ENCODE measurements at places on chromosomes 2 and 18. TPM values are rescaled to one million over a fixed set of nuclear protein-coding genes. Genes with fewer than 3 reads are reported as not detected.
A peak's percentile ranks its signal among the peaks of the same experiment; 100 is the strongest.

DNA sequence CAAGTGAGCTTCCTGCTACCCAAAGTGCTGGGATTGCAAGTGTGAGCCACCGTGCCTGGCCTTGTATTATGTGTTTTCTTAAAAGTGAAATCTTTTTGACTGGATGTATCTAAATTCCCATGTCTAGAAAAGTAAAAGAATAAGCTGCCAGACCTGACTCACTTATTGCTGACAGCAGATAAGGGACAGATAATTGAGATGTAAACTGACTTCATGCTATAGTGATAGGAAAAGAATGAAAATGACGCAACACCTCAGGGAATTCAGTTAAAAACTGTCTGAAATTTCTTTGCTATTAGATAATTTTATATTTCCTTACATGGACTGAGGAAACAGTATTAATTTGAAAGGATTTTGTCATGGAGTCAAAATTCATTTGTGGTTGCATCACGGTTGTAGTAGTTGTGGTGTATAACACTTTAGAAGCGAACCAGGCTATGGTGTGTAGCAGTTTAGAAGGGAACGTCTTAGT lies 19.4 kb downstream of the TTC27 start:
- H3K27ac ChIP-seq = no peak overlapping the region
- DNase-seq = no peak
- H3K4me3 ChIP-seq = no peak overlapping the region

DNA sequence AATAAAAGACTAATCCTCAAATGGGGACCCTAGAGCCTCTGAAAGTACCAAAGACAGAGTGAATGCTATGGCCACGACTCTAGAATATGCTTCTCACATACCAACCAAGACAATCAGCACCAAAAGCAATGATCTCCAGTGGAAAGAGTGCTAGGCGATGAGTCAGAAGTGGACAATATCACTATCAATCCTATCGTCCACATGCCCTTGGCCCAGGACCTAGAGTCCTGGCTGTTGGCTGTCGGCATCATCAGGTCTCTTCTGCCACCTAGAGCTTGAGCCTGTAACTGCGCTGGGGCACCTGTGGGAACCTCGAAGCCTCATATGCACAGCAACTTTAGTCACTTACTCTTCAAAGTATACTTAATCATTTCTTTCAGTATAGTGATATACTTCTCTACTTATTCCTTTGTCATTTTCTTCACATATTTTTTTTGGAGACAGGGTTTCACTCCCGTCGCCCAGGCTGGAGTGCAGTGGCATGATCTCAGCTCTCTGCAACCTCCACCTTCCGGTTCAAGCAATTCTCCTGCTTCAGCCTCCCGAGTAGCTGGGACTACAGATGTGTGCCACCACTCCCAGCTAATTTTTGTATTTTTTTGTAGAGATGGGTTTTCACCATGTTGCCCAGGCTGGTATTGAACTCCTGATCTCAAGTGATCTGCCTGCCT lies 29.7 kb downstream of the NOL10 start:
- DNase-seq = peak; percentile 39
- peaks cover 3% of the 10 kb centered on the region for H3K4me1 ChIP-seq
- H3K27me3 ChIP-seq = no peaks in the 10 kb centered on the region
- no peak overlapping the region for H3K4me3 ChIP-seq
- H3K36me3 ChIP-seq = peaks cover 13% of the 10 kb centered on the region

- H3K27ac ChIP-seq = no peak overlapping the region
- no peaks in the 10 kb centered on the region for H3K27me3 ChIP-seq
- H3K4me3 ChIP-seq = no peak overlapping the region
- no peaks in the 10 kb centered on the region for H3K36me3 ChIP-seq
Observed at GRCh38 chr2:149421791-149422190, 91.4 kb downstream of the LYPD6 start.

GRCh38 chr2:232886632-232887031 lies 16.6 kb downstream of the SNORC start:
- H3K27me3 ChIP-seq = no peaks in the 10 kb centered on the region
- no peak overlapping the region for H3K4me3 ChIP-seq
- DNase-seq = no peak
- H3K4me1 ChIP-seq = peaks cover 13% of the 10 kb centered on the region
- H3K36me3 ChIP-seq = no peaks in the 10 kb centered on the region

- no peaks in the 10 kb centered on the region for H3K4me1 ChIP-seq
- no peaks in the 10 kb centered on the region for H3K27me3 ChIP-seq
- H3K27ac ChIP-seq = no peak overlapping the region
- DNase-seq = no peak
Observed at GRCh38 chr2:149004836-149005235, 33.7 kb upstream of the LYPD6B start.

SERPINB10 gene
- total RNA-seq = not detected

DNA sequence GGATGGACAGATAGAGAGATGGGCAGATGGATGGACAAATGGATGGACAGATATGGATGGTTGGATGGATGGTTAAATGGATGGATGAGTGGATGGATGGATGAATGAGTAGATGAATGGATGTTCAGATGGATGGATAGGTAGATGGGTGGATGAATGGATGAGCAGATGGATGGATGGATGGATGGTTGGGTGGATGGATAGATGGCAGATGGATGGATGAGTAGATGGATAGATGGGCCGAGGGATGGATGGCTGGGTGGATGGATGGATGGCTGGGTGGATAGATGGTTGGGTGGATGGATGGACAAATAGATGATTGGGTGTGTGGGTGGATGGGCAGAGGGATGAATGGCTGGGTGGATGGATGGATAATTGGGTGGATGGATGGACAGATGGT lies 98.9 kb upstream of the OTOS start:
- DNase-seq = no peak
- H3K4me1 ChIP-seq = peaks cover 44% of the 10 kb centered on the region
- no peak overlapping the region for H3K4me3 ChIP-seq
- H3K36me3 ChIP-seq = no peaks in the 10 kb centered on the region
- H3K27me3 ChIP-seq = no peaks in the 10 kb centered on the region
- H3K27ac ChIP-seq = no peak overlapping the region

DNA sequence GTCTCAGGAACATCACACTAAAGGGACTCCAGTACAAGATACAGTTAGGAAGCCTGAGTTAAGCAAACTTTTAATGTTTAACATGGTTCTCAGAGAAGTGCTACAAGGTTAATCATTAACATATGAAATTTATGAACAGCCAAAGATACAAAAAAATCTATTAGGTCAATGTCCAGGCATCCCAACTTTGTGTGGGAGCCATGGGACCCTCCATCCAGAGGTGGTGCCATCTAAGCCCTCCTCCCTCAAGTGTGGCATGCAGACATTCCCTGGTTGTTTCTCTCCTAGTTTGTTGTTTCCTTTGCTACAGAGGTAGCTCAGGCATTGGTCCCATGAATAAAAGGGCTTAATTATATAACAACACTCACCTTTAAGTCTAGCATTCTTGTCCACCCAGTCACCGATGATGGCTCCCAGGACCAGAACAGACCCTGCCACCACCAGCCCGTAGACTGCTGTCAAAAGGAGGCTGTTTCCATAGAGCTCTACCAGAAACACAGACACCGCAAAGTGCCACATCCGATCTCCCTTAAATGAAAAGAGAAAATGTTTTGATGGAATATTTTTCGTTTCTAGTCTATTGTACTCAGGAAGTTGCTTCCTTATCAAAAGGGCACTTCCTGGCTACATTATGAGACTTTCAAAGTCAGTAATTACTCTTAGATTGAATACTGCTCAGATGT lies 5.7 kb downstream of the SLC40A1 start:
- DNase-seq = no peak
- H3K27ac ChIP-seq = peak overlapping the region; percentile 41
- H3K4me3 ChIP-seq = no peak overlapping the region
- no peaks in the 10 kb centered on the region for H3K27me3 ChIP-seq
- H3K36me3 ChIP-seq = peaks cover 22% of the 10 kb centered on the region
- peaks cover 56% of the 10 kb centered on the region for H3K4me1 ChIP-seq

DNA sequence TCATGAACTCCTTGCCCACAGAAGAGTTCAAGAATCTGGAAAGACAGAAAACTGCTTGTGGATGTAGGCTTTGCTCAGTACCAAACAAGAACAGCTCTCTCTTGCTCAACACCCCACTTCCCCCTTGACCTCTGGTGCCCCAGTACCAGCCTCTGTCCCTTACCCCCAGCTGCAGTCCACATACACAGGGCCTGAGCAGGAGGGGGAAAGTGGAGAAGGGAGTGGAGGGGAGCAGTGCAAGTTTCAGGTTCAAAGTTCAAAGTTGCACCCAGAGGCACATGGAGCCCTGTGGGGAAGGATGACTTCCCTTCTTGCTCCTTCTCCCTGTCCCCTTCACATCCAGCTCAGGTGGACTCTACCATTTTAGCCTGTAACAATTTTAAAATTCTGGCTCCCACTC lies 61.1 kb upstream of the LPIN2 start:
- H3K4me1 ChIP-seq = no peaks in the 10 kb centered on the region
- no peaks in the 10 kb centered on the region for H3K27me3 ChIP-seq
- H3K4me3 ChIP-seq = no peak overlapping the region

DNA sequence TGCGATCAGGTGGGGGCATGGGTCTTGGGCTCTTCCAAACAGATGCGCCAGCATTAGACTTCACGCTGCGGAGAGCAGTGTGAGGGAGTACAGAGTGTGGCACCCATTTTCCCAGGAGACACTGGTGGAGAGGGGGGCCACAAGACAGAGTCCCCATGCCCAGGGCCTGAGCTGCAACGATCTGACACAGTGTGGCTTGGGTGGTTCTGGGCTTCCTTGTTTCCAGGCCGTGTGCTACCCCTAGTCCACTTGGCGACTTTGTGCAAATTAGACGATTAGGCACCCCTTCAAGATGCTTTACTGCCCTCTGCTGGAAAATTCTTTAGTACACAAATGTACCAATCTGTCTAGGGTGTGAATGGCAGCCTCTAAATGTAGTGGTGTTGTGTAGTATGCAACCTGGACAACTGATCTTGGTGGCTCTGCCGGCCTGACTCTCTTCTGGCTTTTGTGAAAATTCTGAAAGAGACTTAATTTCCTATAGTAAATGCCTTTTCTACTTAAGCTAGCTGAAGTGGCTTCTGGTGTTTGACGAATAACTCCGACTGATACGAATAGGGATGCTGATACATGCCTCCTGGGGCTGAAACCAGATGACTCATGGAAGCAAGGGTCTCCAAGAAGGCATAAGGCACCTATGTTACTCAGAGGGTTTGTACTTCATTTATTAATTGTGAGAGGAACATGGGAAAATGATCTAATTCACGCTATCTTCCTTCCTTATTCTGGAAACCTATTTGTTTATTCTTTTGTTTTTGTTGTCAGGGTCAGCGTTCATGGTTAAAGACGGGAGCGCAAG lies 92.3 kb upstream of the SMAD2 start:
- no peaks in the 10 kb centered on the region for H3K27me3 ChIP-seq
- no peak overlapping the region for H3K4me3 ChIP-seq
- peak; percentile 34 for DNase-seq
- H3K27ac ChIP-seq = no peak overlapping the region
- H3K4me1 ChIP-seq = no peaks in the 10 kb centered on the region
- H3K36me3 ChIP-seq = no peaks in the 10 kb centered on the region

- peak within 1 kb of the TSS; percentile 62 for H3K4me3 ChIP-seq
- peak within 1 kb of the TSS; percentile 88 for H3K27ac ChIP-seq
- H3K4me1 ChIP-seq = peaks cover 43% of the 10 kb centered on the region
Observed at GRCh38 chr2:12716282-12717190, at the start of gene TRIB2. TRIB2 (plus strand) TSS chr2:12716936; CDS start chr2:12718308, 1,372 bp downstream.

HJURP gene
- 3.6 TPM for total RNA-seq

DNA sequence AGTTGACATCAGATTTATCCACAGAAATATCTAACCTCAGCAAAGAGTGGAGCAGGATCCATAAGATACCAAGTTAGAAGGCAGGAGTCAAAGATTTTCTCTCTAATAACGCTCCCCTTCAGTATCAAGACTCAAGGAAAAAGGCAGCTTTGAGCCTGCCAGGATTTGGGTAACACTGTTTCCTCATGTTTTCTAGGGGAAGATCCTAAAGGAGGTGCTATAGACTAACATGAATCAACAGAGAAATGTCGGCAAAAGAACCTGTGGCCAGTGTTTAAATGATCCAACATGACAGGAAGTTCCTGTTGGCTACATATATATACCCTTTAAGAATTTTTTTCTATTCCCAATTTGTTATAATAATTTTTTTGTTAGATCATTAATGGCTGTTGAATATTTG lies 402.3 kb downstream of the TGIF1 start:
- DNase-seq = no peak
- H3K36me3 ChIP-seq = no peaks in the 10 kb centered on the region
- no peak overlapping the region for H3K27ac ChIP-seq

DNA sequence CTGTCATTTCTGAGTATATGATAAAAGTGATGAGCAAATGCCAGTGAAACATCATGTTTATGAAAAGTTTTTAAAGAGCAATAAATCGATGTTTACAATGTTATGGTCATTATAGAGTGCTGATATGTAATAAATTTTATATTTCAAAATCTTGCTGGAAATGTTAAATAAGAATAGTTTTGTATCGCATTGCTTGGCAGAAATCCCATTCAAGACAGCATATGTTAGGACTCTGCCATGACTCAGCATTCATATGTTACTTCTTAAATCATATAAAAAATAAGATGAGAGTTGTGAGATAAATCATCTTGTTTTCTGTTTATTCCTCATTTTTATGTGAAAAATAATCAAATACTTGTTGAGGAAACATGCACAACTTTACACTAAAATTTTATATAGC lies 949.9 kb upstream of the NRXN1 start:
- H3K27me3 ChIP-seq = no peaks in the 10 kb centered on the region
- H3K27ac ChIP-seq = no peak overlapping the region
- H3K36me3 ChIP-seq = no peaks in the 10 kb centered on the region
- no peaks in the 10 kb centered on the region for H3K4me1 ChIP-seq
- DNase-seq = no peak
- no peak overlapping the region for H3K4me3 ChIP-seq

KLHL41 gene
- total RNA-seq = 1.3 TPM

GRCh38 chr2:128563348-128563687 lies 244.7 kb upstream of the HS6ST1 start:
- H3K4me1 ChIP-seq = no peaks in the 10 kb centered on the region
- H3K4me3 ChIP-seq = no peak overlapping the region
- no peaks in the 10 kb centered on the region for H3K27me3 ChIP-seq
- H3K27ac ChIP-seq = no peak overlapping the region

DNA sequence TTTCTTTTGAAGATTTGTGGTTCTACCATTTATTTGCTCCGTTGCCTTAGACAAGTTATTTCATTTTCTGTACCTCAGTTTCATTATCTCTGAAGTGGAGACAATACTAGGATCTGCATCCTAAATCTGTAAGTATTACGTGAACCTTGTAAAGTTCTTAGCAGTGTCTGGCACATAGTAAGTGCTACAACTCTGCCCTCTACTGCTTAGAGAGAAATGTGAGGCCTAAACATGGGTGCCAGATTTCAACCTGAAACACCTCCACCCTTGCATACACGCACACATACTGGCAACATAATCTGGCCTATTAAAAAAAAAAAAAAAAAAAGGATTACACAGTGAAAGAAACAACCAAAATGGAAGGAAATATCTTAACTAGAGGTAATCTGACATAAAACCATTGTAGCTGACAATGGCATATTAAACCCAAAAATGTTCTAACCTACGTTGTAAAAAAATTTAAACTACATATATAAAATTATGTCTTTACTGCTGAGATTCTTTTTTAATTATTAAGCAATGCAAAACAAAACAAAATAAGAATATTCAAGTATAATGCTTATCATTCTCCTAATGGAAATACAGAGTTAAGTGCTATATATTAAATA lies 132.6 kb downstream of the MAP2 start:
- no peaks in the 10 kb centered on the region for H3K4me1 ChIP-seq
- no peaks in the 10 kb centered on the region for H3K36me3 ChIP-seq
- no peak overlapping the region for H3K4me3 ChIP-seq
- peak; percentile 20 for DNase-seq

LMAN2L gene
- total RNA-seq = 6.6 TPM

- no peaks in the 10 kb centered on the region for H3K4me1 ChIP-seq
- no peak overlapping the region for H3K4me3 ChIP-seq
- no peaks in the 10 kb centered on the region for H3K27me3 ChIP-seq
- H3K27ac ChIP-seq = no peak overlapping the region
Observed at GRCh38 chr2:34012715-34013302, 413.7 kb upstream of the FAM98A start.
